ENCODE measurements at places on chromosomes 7 and 10.

DNA sequence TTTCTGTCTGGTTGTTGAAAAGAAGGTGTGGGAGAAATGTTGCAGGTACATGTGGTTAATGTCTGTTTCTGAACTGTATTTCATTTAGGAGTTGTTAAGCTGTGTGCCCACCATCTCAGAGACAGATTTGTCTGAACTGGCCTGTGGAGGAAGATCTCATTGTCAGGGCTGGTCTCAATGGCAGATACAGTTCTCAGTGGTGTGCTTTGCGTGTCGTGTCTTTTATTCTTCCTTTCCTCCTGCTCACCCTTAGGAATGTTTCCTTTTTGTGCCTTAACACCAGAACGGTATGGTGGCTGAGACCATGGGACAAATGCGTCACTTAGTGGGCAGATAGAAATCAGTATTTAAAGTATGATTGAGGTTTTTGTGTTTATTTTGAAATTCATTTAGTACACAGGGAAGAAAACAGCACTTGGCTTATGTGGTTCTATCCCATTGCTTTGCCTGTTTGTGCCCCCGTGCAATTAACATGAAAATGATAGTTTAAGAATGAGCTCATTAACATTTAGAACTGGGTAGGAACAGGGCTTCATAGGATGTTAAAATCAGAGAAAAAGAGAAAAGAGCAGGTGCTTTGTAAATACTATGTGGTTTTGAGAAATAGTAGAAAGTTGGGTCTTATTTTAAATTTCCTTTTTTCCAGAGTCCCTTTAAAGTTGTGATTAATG lies 112.6 kb downstream of the AUTS2 start:
- no peak for DNase-seq

- DNase-seq, result no peak
These were observed 5.4 kb upstream of the ASL start for GRCh38 chr7:66070222-66070621.

- DNase-seq, result no peak
These were observed 114.1 kb upstream of the CELF2 start for GRCh38 chr10:10903620-10904019.

DNA sequence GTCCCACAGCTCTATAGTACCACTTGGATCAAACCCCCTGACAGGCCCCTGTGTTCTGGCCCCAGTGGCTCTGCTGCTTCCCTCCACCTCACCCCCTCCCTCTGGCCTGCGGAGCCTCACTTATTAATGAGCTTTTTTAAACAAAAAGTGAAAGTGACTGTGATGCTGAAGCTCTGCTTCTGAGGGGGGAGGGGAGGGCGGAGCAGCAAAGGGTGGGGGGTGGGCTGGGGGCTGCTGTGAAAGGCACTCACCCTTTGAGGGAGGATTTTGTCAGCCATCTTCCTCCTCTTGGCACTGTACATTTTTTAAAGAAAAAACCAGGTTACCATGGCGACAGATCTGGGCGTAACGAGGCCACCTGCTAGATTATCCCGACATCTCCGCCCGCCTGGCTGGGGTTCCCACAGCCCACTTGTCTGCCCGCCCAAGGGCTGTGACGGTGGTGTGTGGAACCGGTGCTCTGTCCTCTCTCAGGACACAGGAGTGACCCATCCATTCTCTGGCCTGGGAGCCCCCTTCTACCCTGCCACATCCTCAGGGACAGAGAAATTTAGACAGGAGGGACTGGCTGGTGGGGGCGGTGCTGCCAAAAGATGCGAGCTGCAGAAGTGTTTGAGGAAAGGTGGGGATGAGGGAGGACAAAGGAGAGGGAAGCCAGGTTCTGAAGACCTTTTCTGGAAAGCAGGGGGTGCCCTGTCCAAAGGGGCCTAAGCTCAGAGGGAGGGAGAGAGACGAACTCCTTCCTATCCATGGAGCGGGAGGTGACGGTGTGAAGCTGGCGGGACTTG lies 4.9 kb downstream of the SMARCD3 start:
- DNase-seq, result no peak

- no peak for DNase-seq
These were observed 270.5 kb upstream of the MKLN1 start for GRCh38 chr7:131057015-131057793.

GRCh38 chr7:26789481-26790184 lies 74.8 kb downstream of the SKAP2 start:
- no peak for DNase-seq

DNA sequence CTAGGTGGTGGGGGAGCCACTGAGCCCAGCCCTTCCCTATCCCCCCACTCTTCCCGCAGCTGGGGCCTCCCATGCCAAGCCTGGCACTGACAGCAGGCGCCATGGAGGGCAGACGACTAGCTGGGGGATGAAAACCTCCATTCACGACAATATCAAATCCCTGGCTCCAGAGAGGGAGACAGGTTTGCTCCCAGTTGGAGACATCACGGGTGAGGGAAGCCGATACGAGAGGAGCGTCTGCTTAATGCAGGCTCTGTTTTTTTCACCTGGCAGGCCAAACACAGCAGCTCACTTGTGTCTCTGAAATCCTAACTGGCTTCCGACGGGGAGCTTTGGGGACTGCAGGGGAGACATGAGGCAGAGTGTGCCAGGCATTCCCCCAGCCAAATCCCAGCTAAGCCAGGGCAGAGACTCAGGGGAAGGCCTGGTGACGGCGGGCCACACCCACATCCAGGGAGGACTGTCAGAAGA lies 307.4 kb upstream of the ZMIZ1 start:
- no peak for DNase-seq

GRCh38 chr7:71535616-71536015 lies 403.7 kb downstream of the GALNT17 start:
- no peak for DNase-seq

- DNase-seq, result no peak
These were observed 7.8 kb downstream of the MEOX2 start for GRCh38 chr7:15678653-15679052.

DNA sequence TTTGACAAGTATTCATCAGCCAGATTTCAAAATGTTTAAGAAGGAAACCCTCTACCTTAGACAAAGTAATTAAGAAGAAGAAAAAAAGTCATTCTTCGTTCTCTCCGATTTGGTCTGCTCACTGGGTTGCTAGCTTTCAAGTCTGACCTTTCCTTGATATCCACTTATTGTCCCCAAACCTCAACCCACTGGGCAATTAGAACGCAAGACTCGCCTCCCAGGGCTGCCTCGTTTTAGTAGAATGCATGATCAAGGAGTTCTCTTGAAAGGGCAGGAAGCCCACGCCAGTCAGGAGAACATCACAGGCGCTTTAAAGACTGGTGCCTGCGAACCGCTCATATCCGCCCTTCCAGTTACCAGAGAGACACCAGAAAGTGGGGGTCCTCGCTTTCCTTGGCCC lies 637.7 kb downstream of the PARD3 start:
- DNase-seq, result no peak

DNA sequence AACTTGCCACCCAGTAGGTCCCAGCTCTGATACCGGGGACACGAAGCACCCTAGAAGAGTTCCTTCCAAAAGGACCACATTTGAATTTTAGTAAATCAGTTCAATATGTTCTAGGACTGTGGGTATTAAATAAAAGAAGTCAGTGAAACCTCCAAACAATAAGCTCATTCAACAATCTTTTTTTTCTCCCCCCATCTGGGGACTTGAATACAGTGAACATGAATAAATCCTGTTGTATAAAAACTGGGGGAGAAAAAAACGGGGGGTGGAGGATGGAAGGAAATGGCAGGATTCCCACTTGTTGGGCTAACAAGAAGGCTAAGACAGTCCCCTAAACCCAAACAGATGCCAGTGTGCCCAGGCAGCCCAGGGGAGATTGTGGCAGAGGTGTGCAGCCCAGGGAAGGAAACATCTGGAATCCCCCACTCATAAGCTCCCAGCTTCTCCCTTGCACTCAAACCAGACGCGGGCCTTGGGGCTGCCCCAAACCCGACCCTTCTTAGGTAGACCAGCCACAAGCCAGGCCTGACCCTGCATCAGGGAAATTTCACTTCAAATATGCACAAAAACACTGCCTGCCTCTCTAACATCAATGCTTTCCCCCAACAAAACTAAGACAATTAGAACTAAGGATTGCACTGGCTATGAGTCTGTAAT lies 8.8 kb downstream of the AFAP1L2 start:
- no peak for DNase-seq

DNA sequence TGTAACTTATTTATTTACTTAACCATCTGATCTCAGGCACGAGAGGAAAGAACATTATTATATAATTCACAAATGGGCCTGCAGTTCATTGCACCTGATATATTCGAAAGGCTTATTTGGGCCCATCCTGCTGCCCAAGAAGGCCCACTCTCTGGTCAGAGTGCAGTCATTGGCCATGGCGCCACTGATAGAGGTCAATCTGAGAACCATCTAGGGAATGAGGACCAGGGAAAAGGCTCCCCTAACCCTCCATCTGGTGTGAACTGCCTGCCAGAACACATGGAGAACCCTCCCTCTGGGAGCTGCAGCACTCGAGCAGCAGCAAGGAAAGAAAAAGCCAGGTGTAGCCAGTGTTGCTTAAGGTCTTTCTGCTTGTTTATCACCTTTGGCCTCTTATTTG lies 136.6 kb downstream of the REEP3 start:
- DNase-seq, result no peak

- no peak for DNase-seq
These were observed 6.0 kb upstream of the ZDHHC4 start for GRCh38 chr7:6571160-6571779.

GRCh38 chr7:18861514-18862118 lies 255.8 kb downstream of the TWIST1 start:
- no peak for DNase-seq

- DNase-seq, result no peak
These were observed 762.3 kb downstream of the AUTS2 start for GRCh38 chr7:70360557-70360956.

DNA sequence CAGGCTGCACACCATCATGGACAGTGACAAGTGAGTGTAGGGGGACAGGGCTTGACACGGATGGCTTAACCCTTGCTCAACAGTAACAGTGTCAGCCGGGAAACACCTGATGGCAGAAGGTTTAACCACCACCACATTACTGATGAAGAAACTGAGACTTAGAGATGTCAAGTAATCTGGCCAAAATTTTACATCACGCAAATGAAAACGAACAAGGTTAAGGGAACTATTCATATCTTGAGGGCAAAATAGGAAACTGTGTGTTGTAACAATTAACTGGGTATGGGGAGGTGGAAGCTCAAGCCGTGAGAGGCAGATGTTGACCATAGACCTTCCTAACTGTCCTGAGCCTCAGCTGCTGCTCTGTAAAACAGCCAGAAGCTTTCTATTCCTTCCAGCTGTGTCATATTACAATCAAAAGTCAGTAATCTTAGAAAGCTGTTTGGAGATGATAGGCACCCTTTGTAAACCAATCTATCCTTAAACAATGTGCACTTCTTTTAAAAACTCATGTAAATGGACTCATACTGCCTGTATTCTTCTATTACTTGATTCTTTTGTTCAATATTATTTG lies 68.4 kb downstream of the ABCC2 start:
- DNase-seq, result no peak

GRCh38 chr10:62048919-62049623 lies 147.6 kb downstream of the ARID5B start:
- peak; percentile 92 for DNase-seq

DNA sequence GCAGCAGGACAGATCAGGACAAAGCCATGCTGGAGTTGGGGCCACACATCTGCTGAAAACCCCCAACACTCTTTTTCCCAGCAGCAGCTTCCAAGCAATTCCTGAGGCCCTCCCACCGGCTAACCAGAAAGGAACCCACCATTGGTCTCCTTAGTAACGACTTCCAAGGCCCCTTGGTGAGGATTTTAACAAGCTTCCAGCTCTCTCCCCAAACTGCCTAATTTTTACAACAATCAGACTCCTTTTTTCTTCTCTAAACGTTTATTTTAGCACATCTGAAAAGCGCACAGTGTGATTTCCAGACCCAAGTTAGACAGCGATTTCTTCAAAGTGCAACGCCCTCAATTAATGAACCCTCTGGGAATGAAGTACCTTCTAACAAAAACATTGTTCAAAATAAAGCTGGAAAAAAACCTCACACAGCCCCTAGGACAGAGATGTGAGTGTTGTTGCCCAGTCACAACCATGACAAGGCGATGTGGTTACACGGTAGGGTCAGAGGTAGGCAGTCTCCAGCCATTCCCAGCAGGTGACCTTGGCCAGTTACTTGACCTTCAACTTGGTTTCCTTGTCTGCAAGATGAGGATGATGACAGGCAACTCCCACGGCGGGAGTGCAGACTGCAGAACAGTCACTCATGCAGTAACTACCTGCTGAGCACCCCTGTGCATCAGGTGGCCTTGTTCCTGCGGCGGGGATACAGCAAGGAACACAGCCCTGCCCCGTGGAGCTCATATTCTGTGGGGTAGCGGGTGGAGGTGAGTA lies 82.3 kb downstream of the SLIT1 start:
- no peak for DNase-seq

DNA sequence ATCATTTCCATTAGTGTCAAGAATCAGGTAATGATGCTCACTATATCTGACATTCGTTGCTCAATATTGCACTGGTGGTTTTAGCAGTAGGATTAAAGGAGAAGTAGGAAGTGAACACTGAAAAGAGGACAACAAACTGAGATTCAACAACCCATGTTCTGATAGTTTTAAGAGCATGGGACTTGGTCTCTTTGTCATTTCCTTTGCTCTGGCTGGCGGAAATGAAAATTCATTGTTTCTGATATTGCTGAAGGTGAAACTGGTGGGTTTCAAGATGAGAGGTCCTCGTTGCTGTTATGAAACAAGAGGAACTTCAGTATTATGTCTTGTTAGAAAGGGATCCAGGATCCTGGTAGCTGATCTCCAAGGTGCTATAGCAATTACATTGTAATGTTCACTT lies 129.0 kb downstream of the DNAH11 start:
- no peak for DNase-seq

- no peak for DNase-seq
These were observed 18.8 kb downstream of the CDC123 start for GRCh38 chr10:12214763-12215218.

- no peak for DNase-seq
These were observed 42.3 kb downstream of the DPYSL4 start for GRCh38 chr10:132229096-132229495.

DNA sequence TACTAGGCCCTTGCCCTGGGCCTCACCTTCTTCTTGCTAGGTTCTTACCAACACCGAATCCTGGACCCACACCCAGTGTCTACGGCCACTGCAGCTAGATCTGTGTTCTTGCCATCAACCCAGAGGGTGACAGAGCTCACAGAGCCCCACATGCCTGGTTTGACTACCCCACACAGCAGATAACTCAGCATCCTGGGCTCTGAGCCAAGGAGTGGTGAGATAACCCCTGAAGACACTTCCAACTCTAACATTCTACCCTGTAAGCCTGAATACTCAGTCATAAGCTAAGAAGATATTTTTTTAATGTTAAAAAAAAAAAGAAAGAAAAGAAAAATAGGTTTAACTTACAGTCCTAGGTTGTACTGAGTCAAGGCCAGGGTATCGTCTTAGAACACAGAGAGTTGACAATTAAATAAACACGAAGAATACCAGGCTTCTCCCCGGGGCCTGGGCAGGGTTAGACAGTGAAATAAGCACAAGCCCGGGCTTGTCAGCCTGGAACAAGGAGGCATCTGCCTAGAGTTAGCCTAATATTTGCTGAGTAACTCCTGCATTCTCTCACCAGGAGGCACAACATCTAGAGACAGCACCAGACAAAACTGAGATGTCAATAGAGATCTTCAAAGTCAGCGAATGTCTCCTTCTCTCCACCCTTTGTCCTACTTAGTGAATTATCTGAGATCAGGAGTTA lies 556.5 kb upstream of the LRRN3 start:
- no peak for DNase-seq

GRCh38 chr10:97713339-97713825 lies at the start of gene MARVELD1:
MARVELD1 (plus strand) TSS chr10:97713730; CDS start chr10:97713877, 147 bp downstream.
- no peak for DNase-seq
